ENCODE measurements at places on chromosomes 12 and 14.

DNA sequence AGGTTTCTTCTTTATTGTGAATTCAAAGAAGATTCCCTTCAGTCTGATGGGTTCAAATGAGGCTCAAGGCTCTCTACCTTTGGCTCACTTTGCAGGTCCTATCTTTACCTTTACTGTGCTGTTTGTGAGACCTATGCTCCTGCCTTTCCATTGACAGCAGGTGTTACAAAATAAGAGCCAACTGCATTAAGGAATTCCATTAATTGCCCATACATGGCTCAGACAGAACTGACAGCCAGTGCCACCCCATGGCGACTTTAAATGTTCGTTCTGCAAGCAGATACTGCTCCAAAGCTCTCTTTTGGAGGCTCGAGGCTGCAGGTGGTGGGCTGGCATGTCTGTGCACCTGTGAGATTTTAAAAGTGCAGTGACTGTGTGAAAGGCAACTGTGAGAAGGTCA lies 44.7 kb downstream of the RBM19 start:
- no peak for DNase-seq

DNA sequence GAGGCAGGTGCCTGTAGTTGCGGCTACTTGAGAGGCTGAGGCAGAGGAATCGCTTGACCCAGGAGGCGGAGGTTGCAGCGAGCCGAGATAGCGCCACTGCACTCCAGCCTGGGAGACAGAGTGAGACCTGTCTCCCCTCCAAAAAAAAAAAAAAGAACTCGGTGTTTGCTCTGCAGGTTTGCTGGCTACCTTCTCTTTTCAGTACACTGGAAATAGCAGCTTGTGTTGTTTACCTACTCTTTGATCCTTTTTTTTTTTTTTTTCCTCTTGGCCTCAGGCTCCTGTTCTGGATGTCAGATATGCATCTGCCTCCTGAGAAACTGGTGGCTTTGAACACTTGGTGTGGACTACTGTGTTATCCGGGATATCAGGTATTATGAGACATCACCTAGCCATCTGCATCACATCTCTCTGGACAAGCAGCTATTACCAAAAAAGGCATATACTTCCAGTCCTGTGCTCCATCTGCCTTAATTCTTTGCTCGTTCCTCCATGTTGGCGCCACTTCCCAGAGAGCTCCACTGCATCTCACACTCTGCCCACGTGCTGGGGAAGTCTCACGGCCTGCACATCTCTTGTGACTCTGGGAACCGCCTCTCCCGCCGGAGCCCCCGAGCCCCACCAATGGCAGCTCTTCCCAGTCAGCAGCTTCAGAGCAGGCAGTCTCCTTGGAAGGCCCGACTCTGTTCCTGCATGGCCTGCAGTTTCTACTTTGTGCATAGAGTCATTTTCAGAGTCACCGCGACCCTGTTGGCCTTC lies 50.9 kb upstream of the TRAF3 start:
- DNase-seq, result no peak

DNA sequence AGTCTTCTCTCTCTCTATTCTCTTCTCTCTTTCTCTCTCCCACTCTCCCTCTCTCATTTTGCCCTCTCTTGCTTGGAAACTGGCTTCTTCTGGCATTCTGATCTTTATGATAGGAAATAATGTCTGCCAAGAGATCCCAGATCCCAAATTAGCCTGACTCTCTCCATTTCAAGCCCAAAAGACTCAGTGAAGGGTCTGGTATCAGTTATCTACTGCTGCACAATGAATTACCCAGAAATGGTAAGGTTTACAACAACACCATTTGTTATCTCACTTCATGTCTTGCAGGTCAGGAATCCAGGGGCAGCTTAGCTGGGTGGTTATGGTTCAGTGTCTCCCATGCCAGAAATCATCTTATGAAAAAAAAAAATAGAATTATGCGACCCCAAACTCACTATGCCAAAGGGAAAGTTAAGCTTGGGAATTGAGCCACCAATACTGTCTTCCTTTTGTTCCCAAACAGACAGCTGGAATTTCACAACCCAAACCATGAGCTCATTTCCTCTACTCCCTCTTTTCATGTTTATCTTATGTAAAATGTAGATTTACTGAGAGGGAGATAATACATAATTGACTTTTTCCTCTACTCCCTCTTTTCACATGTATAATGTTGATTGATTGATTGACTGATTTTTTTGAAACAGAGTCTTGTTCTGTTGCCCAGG lies 67.8 kb upstream of the FICD start:
- no peak for DNase-seq

DNA sequence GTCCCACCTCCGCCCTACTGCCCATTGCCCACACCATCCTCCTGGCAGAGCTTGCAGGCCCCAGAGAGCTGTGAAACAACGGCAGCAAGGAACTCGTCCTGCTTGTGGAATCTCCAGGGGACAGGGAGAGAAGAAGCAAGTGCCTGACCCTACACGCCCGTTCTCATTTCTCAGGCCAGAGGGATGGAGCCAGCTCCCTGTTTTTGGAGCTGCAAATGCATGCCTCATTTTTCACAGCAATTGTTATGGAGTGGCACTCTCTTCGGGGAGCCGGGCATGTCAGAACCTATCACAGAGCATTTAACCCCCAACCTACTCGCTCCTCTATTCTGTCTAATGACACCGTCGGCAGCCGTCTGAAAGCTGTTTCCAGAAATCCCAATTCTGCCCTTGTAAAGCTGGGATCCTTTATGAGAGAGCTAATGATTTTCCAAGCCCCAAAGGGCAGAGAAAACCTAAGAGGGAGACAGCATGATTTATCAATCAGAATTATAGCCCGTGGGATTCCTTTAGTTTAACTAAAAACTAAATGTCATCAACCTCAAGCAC lies 222.3 kb upstream of the NOS1 start:
- DNase-seq, result no peak

GRCh38 chr12:101616027-101616494 lies 21.3 kb downstream of the MYBPC1 start:
- DNase-seq, result no peak

GRCh38 chr12:81968421-81968820 lies 209.3 kb upstream of the PPFIA2 start:
- DNase-seq, result no peak

GRCh38 chr12:47111392-47111778 lies 31.6 kb upstream of the AMIGO2 start:
- DNase-seq, result no peak

DNA sequence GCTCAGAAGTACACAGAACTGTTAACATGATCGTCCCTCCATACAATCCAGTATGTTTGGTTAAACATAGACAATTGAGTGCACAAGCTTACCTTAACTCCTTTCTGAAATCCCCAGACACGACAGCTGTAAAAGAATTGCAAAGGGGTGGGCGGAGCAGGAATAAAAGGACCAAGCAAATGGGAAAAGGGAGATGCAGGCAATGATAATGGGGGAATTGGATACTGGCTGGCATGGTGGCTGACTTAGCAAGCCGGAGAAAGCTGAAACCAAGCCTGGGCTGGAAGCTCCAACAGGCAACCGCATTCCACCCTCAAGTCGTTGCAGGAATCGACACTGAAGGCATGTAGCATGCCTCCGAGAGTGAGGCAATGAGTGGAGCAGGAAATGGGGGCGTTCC lies 96.8 kb upstream of the TMEM132C start:
- no peak for DNase-seq
